ENCODE measurements at places on chromosomes 2 and 18.

GRCh38 chr2:97936881-97937280 lies 58.9 kb downstream of the TMEM131 start:
- DNase-seq = no peak
- H3K4me3 ChIP-seq = no peak overlapping the region
- no peak overlapping the region for H3K27ac ChIP-seq

GRCh38 chr18:40094441-40094840 lies 1860.6 kb upstream of the PIK3C3 start:
- no peaks in the 10 kb centered on the region for H3K36me3 ChIP-seq
- DNase-seq = no peak
- H3K27me3 ChIP-seq = no peaks in the 10 kb centered on the region
- no peak overlapping the region for H3K4me3 ChIP-seq
- H3K4me1 ChIP-seq = no peaks in the 10 kb centered on the region

DNA sequence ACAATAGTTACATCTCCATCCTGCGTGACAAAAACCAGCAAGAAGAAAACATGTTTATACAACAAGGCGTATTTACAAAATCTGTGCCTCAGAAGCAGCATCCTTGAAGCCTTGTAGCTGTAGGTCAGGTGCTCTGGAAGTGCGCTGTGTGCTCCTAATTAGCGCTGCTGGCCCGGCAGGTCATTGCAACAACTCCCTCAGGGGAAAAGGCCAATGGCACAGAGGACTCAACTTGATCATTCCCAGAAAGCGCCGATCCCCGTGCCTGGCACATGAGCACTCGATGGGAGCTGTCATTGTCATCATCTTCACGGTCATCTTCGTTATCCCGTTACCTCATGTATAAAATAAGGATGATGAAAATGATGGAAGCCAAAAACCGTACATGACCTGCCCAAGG lies 58.5 kb downstream of the EIPR1 start:
- H3K27me3 ChIP-seq = no peaks in the 10 kb centered on the region
- DNase-seq = no peak
- H3K27ac ChIP-seq = no peak overlapping the region
- no peaks in the 10 kb centered on the region for H3K4me1 ChIP-seq

- H3K27me3 ChIP-seq = no peaks in the 10 kb centered on the region
- no peak overlapping the region for H3K4me3 ChIP-seq
- H3K36me3 ChIP-seq = no peaks in the 10 kb centered on the region
These were observed 27.2 kb downstream of the TNS1 start for GRCh38 chr2:217975626-217976025.

DNA sequence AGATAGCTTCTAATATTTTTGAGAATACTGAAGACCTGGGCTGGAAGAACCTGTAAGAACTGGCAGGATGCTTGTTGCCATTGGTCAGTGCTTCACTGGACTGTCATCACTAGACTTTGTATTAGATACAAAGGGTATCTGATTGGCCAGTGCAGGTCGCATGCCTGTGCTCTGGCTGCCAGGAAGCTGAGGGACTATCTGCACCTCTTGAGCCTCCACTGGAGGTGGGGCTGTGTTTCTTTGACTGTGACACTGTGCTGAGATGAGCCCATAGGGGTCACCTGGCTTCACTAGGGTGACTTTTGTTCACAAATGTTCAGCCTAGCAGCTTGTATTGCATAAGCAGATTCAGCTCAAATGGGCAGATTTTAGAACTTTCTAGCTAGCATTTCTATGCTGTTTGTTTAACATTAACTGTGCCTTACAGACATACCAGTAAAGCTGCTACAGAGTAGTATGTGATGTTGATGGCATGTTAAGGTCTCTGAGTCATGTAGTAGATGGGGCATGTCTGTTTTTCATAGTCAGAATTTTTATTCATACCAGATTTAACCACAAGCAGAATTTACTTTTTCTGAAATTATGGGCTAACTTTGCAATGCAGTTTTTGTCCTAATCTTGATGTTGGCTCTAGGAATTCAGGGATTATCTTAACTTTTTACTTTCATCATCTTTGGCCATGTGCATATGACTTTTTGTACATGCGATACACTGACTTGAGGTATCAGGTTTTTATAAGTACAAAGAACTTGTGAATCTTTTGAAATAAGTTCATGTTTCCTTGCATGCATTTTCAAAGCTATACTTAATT lies 56.1 kb downstream of the RHBDD1 start:
- H3K36me3 ChIP-seq = no peaks in the 10 kb centered on the region
- DNase-seq = no peak
- H3K27ac ChIP-seq = no peak overlapping the region
- no peak overlapping the region for H3K4me3 ChIP-seq
- H3K4me1 ChIP-seq = no peaks in the 10 kb centered on the region
- H3K27me3 ChIP-seq = no peaks in the 10 kb centered on the region

- H3K36me3 ChIP-seq = no peaks in the 10 kb centered on the region
- no peaks in the 10 kb centered on the region for H3K27me3 ChIP-seq
- H3K4me1 ChIP-seq = peaks cover 4% of the 10 kb centered on the region
- peak; percentile 83 for DNase-seq
- H3K4me3 ChIP-seq = no peak overlapping the region
- no peak overlapping the region for H3K27ac ChIP-seq
These were observed 88.8 kb upstream of the ASB18 start for GRCh38 chr2:236352761-236353593.

- no peak for DNase-seq
- H3K27ac ChIP-seq = no peak overlapping the region
- peaks cover 11% of the 10 kb centered on the region for H3K4me1 ChIP-seq
These were observed 387.2 kb downstream of the SOX11 start for GRCh38 chr2:6079405-6079804.

DNA sequence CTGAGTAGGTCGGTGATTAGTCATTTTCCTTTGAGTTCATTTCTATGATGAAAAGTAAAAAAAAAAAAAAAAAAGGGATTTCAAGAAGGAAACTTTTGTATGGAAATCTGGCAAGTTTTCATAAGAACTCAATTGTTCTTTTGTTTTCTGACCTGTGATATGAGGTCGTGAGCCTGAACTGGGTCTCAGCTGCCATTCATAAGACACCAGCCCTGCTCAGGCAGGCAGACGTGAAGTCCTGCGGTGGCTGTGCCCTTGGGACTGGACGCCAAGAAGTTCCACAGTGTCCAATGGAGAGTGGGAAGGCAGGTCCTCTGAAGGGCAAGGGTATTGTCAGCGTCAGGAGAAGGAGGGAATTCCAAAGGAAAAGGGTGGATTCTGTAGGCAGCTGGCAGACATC lies 183.9 kb downstream of the NCK2 start:
- no peaks in the 10 kb centered on the region for H3K27me3 ChIP-seq
- H3K27ac ChIP-seq = no peak overlapping the region
- H3K4me1 ChIP-seq = no peaks in the 10 kb centered on the region
- H3K36me3 ChIP-seq = no peaks in the 10 kb centered on the region

- H3K4me1 ChIP-seq = peaks cover 16% of the 10 kb centered on the region
- DNase-seq = no peak
- H3K27ac ChIP-seq = 0 out of 2 replicates have a peak overlapping the region, but pooled peaks have one; percentile 36
- H3K36me3 ChIP-seq = no peaks in the 10 kb centered on the region
These were observed 8.4 kb upstream of the TRABD2A start for GRCh38 chr2:84889332-84889731.

- no peaks in the 10 kb centered on the region for H3K27me3 ChIP-seq
- no peaks in the 10 kb centered on the region for H3K36me3 ChIP-seq
- no peak for DNase-seq
- no peak overlapping the region for H3K27ac ChIP-seq
- H3K4me3 ChIP-seq = no peak overlapping the region
- H3K4me1 ChIP-seq = no peaks in the 10 kb centered on the region
These were observed 246.3 kb upstream of the MYT1L start for GRCh38 chr2:2577407-2577831.

- no peaks in the 10 kb centered on the region for H3K27me3 ChIP-seq
- H3K4me3 ChIP-seq = no peak overlapping the region
- H3K27ac ChIP-seq = no peak overlapping the region
- no peak for DNase-seq
- H3K36me3 ChIP-seq = no peaks in the 10 kb centered on the region
These were observed 19.9 kb upstream of the SCYGR1 start for GRCh38 chr2:227407591-227408151.

GRCh38 chr2:165240916-165241315 lies 1.7 kb downstream of the SCN2A start:
- no peak overlapping the region for H3K4me3 ChIP-seq
- H3K27ac ChIP-seq = no peak overlapping the region
- no peak for DNase-seq
- H3K4me1 ChIP-seq = no peaks in the 10 kb centered on the region
- H3K27me3 ChIP-seq = no peaks in the 10 kb centered on the region

- H3K27me3 ChIP-seq = no peaks in the 10 kb centered on the region
- DNase-seq = no peak
- H3K4me3 ChIP-seq = no peak overlapping the region
- H3K4me1 ChIP-seq = no peaks in the 10 kb centered on the region
- H3K36me3 ChIP-seq = no peaks in the 10 kb centered on the region
These were observed 213.8 kb downstream of the DSC3 start for GRCh38 chr18:30828700-30829099.

DNA sequence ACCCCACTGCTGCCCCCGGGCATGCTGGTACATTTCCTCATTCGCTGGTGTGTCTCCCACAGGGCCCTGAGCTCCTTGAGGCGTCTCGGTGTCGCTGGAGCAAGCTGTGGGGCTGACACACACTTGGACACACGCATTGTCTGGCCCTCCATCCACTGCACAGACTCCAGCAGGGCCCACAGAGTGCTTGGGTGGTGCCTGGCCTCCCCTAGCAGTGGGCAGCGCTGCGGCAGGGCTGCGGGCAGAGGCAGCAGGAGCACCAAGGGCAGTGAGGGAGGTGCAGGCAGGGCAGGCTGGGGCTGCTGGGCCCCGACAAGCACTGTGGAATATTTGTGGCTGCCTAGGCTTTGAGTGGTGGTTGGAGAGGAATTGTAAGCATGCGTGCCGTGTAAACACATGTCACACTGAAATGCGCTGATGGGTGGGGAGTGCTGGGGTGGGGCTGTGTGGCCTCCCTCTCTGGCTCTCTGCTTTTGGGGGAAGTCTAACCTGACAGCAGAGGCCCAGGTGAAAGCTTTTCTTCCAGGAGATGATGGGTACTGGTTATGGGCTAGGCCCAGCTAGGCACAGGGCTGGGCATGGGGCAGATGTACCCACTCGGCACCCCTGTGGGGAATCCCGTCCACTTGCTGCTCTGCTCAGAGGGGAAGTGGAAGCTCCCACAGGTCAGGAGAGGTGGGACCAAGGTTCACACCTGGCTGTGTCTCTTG lies 55.5 kb upstream of the HS6ST1 start:
- no peak overlapping the region for H3K4me3 ChIP-seq
- no peaks in the 10 kb centered on the region for H3K27me3 ChIP-seq
- DNase-seq = no peak
- H3K4me1 ChIP-seq = no peaks in the 10 kb centered on the region
- no peaks in the 10 kb centered on the region for H3K36me3 ChIP-seq

- H3K27ac ChIP-seq = no peak overlapping the region
- no peak overlapping the region for H3K4me3 ChIP-seq
- no peak for DNase-seq
- no peaks in the 10 kb centered on the region for H3K36me3 ChIP-seq
- H3K4me1 ChIP-seq = no peaks in the 10 kb centered on the region
These were observed 41.2 kb downstream of the SLC9A4 start for GRCh38 chr2:102514061-102514785.

- H3K36me3 ChIP-seq = no peaks in the 10 kb centered on the region
- H3K4me1 ChIP-seq = no peaks in the 10 kb centered on the region
- H3K27ac ChIP-seq = no peak overlapping the region
- DNase-seq = no peak
- no peaks in the 10 kb centered on the region for H3K27me3 ChIP-seq
- no peak overlapping the region for H3K4me3 ChIP-seq
These were observed 401.1 kb upstream of the LRATD1 start for GRCh38 chr2:14231391-14231898.

GRCh38 chr2:10883801-10884478 lies 27.8 kb upstream of the KCNF1 start:
- no peaks in the 10 kb centered on the region for H3K36me3 ChIP-seq
- H3K4me1 ChIP-seq = no peaks in the 10 kb centered on the region
- no peak overlapping the region for H3K27ac ChIP-seq

DNA sequence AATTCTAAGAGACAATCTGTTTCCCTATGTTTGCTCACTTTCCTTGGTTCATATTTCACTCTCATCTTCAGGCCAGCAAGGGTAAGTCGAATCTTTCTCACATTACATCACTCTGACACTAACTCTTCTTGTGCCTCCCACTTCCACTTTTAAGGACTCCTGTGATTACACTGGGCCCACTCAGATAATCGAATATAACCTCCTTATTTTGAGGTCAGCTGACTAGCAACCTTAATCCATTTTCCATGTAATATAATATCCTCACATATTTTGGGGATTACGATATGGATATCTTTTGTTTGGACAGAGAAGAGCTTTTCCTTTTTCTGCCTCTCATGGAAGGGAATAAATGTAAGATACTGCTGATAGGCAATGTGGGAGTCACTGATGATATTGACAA lies 2015.7 kb upstream of the LRRTM1 start:
- H3K4me1 ChIP-seq = no peaks in the 10 kb centered on the region
- H3K4me3 ChIP-seq = no peak overlapping the region
- no peak for DNase-seq
- no peaks in the 10 kb centered on the region for H3K27me3 ChIP-seq
- no peak overlapping the region for H3K27ac ChIP-seq

GRCh38 chr2:112584134-112584890 lies at the start of gene CHCHD5:
Gene CHCHD5 (plus strand): TSS chr2:112584609. CDS start chr2:112584648, 39 bp downstream.
- no peaks in the 10 kb centered on the region for H3K36me3 ChIP-seq
- peak within 1 kb of the TSS; percentile 82 for H3K27ac ChIP-seq
- DNase-seq = peak; percentile 97
- no peaks in the 10 kb centered on the region for H3K27me3 ChIP-seq

DNA sequence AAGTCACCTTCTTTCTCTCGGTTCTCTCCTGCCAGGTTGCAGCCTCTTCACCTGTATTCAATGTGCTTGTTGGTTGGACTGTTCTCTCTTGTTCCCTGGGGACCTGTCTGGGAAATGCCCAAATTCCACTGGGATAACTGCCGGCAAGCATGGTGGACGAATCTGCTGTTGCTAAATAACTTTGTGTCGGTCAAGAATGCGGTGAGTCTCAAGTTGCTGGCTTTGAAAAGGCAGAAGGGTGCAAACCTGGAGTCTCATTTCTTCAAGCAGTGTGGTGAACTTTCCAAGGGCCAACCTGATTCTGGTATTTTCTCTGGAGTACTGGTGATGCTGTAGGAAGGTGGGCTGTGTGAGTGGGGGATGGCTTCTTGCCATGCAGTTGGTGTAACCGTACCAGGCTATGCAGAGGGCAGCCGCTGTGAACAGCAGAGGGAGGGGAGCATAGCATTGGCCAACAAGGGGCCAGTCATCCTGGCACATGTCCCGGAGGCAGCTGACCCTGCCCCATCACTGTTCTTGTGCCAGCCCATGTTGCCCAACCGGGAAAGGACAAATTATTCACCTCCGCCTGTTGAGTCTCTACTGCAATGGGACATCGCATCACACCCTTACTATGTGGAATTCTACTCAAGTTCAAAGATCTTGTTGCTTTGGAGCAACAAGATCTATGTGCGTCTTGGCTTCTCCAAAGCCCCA lies 88.1 kb upstream of the SEC11C start:
- H3K27me3 ChIP-seq = no peaks in the 10 kb centered on the region
- no peaks in the 10 kb centered on the region for H3K36me3 ChIP-seq
- no peaks in the 10 kb centered on the region for H3K4me1 ChIP-seq
- H3K4me3 ChIP-seq = no peak overlapping the region

GRCh38 chr2:10944799-10945198 lies 33.1 kb downstream of the KCNF1 start:
- no peaks in the 10 kb centered on the region for H3K4me1 ChIP-seq
- DNase-seq = no peak
- H3K27me3 ChIP-seq = no peaks in the 10 kb centered on the region
- H3K27ac ChIP-seq = no peak overlapping the region
